ENCODE measurements at places on chromosomes 5 and 9.

DNA sequence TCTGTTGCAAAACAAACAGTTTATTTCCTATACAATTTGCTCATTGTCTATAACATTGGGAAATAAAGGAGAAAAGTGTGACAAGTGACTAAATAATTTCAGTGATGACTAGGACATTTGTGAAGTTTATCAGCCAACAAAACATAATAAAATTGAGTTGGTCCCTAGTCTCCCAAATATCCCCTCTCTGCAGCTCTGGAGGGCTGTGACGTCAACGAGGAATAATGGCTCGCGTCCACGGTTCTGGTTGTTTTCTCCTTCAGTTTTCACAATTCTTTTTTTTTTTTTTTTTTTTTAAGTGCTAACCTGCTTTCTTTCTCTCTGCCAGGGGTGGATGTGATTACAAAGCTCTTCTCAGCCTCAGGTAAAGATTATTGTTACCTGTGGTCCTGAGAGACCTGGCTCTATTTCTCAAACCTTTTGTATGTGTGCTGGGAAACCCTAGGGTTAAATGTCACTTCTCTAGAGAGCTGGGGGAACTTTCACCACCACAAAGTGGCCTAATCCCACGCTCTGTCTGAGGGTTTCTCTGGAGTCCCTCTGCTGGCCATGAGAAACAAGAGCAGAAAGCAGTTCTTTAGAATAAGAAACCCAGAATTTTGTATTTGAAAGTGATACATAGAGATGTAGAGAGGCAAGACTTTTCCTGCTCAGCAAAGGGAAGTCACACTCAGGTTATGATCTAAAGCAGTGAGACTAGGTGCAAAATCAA lies 36.2 kb upstream of the ANKRD55 start:
- no peak for DNase-seq

DNA sequence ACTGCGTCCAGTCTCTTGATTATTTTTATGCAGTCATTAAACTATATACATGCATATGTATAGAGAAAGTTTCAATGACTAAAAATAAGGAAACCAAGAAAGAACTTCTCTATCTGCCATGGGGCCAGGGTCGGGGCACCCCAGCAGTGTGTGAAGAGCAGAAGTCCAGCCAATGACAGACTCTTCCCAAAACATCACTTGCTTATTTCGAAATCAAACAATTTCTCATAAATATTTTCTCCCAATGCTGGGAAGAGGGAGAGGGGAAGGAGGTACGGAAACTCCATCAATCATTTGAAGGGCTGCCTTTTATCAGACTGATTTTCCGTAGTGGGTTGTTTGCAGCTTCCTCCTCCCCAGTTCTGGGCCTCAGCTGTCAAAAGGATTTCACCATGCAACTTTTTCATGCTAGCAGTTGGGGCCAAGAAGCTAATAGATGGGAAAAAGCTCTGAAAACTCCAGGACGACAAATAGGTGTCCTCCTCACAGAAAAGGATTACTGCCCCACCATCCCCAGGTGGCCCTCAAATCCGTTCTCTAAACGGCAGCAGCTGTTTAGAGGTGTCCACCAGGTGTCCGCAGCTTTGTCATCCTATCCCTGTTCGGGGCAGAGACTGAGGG lies 617 bp upstream of the FPGS start:
- no peak for DNase-seq

GRCh38 chr5:89596821-89597220 lies 713.8 kb upstream of the MEF2C start:
- DNase-seq = no peak

- DNase-seq = no peak
Measured at GRCh38 chr9:126470241-126470993, 143.3 kb upstream of the LMX1B start.

- no peak for DNase-seq
Measured at GRCh38 chr5:137129886-137130680, 369.0 kb downstream of the SPOCK1 start.

GRCh38 chr5:68404246-68404645 lies 188.7 kb downstream of the PIK3R1 start:
- DNase-seq = no peak

DNA sequence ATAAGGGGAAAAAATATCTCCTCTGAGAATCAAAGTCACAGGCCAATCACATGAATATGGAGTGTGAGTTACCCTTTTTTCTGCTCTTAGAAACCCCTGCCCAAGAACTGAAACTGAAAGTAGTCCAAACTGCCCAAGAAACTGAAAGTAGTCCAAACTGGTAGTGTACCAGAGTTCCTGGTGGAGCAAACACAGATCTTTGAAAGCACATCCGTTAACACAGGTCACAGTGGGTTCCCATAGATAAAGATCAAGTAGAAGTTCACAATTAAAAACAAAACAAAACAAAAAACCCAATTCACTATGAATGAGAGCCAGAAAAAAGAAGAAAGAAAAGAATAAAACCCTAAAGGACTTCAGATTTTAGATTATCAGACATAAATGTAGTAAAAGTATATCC lies 332.4 kb upstream of the EFNA5 start:
- no peak for DNase-seq

DNA sequence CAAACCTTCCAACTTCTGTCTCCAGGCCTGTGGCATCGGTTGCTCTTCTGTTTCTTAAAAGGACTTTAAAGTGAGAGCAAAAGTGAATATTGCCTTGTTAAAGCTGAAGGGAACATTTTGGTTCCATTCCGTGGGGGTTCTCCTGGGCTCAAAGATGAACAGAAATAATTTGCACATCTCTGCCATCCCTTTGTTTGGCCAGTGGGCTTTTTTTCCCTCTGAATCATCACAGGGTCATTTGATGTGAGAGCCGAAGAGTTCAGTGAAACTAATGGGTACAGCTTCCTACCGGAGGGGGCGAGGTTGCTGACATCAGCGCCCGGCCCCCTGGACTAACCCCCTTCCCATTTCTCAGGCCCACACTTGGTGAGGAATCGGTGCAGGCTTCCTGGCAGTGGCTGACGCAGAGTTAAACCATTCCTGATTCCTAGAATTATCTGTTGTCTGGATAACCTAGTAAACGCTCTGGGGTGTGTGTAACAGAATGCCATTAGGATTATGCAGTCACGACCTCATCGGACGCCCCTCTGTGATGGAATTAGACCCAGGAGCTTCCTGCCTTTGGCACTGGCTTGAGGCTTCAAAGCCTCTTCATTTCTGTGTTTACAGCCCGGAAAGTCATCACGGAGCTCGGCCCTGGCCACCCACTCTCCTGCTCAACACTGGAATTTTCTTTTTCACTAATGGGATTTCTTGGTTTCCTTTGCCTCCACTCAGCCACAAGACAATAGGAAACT lies 61.6 kb upstream of the RPL26L1 start:
- no peak for DNase-seq

DNA sequence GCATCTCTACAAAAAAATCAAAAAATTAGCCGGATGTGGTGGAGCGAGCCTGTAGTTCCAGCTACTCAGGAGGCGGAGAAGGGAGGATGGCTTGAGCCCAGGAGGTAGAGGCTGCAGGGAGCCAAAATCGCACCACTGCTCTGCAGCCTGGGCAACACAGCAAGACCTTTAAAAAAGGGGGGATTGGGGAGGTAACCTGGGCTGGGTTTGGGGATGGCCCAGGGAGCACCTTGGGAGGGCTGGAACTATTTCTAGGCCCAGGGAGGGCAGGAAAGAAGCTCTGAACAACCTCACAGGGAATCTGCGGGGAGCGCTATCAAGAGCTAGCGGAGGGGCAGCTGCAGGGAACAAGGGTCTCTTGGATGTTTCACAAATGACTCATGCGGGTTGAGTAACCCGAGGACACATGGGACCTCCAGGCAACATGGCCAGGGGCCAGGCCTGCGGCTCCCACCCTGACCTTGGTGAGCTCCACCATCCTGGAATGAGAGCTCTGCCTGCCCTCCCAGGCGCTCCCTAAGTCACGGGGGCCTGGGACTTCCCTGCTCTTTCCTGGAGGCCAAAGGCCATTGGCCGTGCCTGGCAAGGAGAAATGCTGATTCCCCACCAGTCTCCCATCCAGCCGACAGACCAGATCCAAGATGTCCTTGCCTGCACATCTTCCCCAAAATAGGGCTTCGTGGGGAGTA lies 23.4 kb downstream of the SARDH start:
- no peak for DNase-seq

DNA sequence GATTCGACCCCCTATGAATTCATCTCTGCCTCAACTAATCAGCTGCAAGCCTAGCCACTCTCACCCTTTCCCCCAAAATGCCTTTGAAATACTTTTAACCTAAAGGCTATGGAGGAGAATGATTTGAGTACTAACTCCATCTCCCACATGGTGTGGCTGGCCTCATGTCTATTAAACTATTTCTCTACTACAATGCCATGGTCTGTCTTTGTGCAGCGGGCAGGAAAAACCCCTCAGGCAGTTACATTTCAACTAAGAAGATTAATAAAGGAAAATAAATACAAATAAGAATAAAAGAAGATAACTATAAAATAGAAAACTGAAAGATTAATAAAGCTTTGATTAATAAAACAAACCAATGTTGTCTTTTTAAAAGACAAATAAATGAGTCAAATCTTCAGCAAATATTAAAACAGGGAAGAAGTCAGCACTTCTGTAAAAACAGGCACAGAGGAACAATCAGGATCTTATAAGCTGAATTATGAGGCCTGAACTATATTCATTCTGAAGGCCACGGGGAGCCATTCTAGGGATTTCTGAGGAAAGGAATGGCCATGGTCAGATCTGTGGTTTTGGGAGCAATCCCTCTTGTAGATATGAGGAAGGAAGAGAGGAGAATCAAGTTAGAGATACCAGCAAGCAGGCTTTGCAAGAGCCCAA lies 116.1 kb upstream of the SLC12A2 start:
- DNase-seq = no peak

All from DMS153 (cell line).